NCI-H446 treated with DMSO at 0.1 percent for 48 hours (cell line): ENCODE measurements at places on chromosomes 5 and 9.

DNA sequence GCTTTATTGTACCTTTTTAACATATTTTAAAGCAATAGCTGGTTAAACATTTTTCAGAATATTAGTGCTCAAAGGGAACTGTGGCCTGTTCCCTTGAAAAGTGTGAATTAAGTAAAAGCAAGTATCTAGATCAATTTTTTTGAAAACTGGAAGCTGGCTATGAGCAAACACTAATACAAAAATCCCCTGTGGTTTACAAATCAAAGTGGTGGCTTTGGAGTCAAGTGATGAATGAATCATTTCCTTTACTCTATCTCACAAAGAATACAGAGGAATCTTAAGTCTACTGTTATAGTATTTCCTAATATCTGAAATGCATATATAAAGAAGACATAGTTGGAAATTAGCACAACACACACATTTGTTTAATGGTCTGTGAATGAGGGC, 212.4 kb upstream of the C9orf72 start:
- DNase-seq = no peak

- DNase-seq = no peak
These were observed 30.4 kb upstream of the IER5L start for GRCh38 chr9:129208207-129209032.

DNA sequence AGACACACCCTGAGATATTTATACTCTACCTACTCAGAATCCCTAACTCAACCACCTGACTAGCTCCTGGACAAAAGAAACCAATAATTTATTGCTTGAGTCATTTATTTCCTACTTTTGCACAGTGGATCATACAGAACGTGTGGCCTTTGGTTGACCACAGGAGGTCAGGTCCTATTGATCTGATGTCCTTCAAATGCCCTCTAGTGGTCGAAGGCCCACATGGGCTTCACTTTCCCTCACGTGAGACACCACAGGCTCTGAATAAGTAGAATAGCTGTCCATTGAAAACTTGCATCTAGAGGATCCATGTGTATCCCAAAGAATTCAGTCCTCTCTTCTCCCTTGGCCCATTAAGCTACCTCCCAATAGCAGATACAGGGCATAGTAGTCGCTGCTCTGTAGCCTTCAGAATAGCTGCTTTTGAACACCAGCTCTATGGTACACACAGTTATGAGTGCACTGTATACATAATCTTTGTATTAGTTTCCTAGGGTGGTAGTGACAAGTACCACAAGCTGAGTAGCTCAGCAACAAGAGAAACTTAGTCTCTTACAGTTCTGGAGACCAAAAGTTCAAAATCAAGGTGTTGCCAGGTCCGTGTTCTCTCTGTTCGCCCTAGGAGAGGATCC, 177.6 kb upstream of the SMARCA2 start:
- DNase-seq = peak; percentile 34

DNA sequence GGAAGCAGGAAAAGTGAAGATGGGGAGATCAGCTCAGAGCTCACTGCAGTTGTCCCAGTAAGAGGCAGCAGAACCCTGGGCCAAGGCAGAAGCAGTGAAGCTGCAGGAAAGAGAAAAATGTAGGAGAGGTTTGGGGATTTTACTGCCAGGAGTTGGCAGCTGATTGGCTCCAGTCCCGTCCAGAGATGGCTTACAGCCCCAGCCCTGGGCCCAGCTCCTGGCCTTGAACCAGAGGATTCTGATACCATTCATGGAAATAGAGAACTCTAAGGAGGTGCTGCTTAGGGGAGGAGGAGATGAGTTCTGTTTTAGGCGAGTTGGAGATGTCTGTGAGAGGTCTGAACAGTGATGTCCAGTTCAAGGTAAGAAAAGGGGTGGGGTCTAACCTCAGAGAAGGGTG, 4.6 kb downstream of the MORN5 start:
- no peak for DNase-seq
